Activated CD4-positive, CD25-positive, alpha-beta regulatory T cell treated with anti-CD3 and anti-CD28 coated beads, Interleukin-2, amount 50 U/mL, for 16 hours (primary cell): ENCODE measurements at places on chromosomes 11 and 22.

DNA sequence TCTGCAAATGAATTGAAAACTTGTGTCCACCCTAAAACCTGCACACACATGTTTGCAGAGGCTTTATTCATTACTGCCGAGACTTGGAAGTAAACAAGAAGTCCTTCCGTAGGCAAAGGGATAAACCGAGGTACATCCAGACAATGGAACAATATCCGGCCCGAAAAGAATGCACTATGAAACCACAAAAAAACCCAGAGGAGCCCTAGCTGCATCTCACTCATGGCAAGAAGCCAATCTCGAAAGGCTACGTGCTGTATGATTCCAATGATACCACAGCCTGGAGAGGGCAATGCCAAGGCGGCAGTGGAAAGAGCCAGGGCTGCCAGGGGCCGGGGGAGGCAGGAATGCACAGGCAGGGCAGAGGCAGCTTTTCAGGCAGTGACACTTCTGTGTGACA, 3.2 kb upstream of the MRPL23 start:
- DNase-seq, result no peak

DNA sequence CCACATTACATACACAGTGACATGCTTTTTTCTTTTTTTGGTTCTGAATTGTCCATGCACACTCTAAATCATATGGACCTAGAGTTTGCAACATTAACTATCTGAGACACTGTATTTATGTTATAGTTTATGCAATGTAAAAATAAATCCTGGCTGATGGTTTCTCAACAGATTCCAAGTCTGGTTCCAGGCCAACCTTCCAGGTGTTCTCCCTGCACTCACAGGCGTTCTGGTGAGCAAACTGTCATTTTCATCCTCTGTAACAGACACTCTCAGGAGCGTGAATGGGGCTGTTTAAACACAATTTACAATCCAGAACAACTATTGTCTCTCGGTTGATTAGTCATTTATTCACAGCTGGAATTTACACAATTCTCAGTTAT, 36.5 kb upstream of the ANKK1 start:
- no peak for DNase-seq

- no peak for DNase-seq
These were observed 170.0 kb upstream of the PDGFD start for GRCh38 chr11:104333977-104334376.

DNA sequence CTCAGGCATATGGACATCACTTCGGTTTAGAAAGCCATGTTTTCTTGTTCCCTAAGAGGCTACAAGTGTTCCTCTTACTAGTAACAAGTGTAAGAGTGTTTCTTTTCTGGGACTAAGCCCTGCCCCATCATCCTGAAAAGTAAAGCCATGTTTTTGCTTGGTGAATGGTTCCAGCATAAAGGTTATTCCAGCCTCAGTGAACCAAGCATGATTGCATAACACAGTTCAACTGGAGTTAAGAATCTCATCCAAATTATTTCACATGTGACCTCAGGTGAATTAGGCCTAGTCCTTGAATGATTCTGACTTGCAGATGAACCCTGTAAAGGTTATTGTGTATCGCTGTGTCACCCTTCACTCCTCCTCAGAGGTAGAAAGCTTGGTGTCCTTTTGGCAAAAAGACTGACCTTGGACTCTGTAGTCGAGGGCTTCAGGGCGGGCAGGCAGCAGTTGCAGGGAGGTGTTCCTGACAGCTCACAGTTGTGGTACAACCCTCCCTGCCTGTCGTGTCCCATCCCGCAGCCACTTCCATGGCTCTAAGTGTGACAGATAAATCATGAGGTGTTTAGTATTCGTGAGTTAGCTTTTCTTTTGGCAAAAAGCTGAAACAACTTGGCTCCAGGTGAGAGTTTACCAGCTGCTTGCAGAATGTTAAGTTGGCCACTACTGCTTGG, 321.8 kb downstream of the CADM1 start:
- no peak for DNase-seq

DNA sequence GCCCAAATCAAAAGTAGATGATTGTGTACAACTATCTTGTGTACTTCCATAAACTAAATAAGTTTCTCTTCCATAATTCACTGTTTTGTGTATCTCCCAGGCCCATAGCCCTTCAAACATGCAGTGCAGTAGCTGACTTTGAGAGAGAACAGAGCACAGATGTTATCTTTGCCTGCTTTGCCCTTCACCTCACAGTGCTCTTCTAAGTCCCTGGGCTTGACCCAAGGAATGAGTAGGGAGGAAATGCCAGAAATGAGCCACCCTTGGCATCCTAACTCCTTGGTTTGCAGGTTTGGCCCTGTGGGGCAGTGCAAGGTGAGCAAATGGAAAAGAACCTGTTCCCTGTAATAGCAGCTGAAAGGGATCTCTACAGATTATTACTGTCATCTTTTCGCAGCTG, 79.2 kb downstream of the STIM1 start:
- DNase-seq, result no peak

DNA sequence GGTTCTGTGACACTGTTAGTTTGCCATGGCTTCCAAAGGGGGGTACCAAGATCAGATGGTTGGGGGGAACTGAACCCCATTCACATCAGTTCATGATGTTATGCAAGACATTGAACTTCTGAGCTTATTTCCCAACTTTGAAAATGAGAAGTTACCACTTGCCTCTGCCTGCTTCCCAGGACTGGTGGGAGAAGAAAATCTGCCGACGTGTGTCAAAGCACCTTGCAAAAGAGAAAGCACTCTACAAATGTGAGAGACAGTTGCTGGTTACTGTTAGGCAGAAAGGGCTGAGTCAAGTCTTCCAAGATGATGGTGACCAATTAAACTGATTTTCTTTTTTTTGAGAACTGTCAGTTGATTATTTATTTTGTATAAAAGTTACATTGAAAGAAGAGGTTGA, 45.6 kb downstream of the SMCO4 start:
- DNase-seq, result no peak

DNA sequence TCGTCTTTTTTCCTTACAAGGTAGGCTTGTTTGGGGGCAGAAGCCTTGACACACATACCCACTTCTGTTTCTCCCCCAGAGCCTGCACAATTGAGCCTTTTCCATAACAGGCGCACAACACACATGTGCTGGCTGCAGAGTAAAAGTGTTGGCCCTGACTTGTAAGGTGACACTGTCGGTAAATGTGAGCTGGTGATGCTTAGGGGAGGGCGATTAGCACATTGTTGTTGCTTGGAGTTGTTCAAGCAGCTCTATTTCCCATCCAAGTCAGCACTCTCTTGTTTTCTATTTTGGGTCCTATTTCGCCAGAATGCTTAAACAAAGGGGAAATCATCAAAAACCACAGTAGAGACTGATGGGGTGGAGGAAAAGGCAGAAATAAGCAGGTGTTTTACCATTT, 51.9 kb upstream of the PTPRJ start:
- DNase-seq, result no peak

DNA sequence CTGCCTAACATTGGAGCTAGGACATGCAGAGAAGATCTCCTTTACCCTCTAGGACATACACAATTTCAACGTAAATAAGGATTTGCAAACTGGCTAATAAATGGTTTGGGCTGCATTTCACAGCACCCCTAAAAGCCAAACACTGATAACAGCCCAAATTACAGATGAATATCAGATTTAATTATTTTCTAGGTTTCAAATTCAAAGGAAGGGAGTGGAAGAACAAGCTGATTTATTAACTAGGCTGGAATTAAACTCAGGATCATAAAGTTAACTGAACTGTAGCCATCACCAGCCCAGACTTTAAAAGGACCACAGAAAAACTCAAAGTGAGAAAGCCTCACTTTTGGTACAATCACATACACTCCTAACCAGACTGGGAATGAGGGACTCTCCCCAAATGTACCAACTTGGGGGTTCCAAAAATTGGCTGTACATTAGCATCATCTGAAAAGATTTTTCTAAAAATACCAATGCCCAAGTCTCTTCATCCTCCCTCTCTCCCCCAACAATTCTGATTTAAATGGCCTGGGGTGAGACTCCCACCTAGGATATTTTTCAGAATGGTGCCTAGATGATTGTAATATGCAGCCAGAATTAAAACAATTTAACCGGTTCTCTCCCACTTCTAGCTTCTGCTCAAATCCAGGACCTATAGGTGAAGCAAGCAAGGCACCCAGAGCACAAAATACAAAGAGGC, 43.5 kb downstream of the SYTL2 start:
- DNase-seq, result no peak
